CD8-positive, alpha-beta memory T cell (primary cell): ENCODE measurements at places on chromosomes 11 and 22. TPM values are rescaled to one million over a fixed set of nuclear protein-coding genes. Genes with fewer than 3 reads are reported as not detected.
A peak's percentile ranks its signal among the peaks of the same experiment; 100 is the strongest.

GRCh38 chr11:66328031-66328301 is 8.3 kb downstream of the RIN1 start:
- peak; percentile 83 for DNase-seq
- H3K36me3 ChIP-seq, result no peaks in the 10 kb centered on the region
- peak overlapping the region; percentile 2 for H3K4me3 ChIP-seq

DNA sequence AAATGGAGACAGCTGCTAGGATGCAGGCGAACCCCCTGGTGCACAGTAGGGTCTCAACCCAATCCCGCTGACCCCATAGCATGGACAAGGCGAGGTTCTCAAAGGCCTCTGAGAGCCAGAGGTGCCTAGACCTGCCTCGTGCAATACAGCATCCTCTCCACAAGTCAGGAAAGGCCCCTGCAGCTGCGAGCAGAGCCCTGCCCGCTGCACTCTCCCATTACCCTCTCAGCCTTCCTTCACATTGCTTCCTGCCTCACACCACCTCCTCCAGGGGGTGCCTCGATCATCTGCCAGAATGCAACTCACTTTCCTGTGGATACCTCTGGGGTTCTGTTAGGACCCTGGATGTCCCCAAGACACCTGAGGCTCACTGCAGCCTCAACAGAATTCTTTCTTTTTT is 42.8 kb upstream of the TCF20 start:
- no peak overlapping the region for H3K4me3 ChIP-seq
- no peaks in the 10 kb centered on the region for H3K36me3 ChIP-seq
- peaks cover 58% of the 10 kb centered on the region for H3K4me1 ChIP-seq
- no peaks in the 10 kb centered on the region for H3K27me3 ChIP-seq
- no peak for DNase-seq

DNA sequence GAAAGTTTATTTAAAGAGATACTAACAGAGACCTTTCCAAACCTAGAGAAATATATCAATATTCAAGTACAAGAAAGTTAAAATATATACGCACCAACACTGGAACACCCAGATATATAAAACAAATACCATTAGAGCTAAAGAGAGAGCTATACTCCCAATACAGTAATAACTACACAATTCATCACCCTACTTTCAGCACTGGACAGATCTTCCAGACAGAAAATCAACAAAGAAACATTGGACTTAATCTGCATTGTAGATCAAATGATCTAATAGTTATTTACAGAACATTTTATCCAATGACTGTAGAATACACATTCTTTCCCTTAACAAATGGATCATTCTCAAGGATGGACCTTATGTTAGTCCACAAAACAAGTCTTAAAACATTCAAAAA is 311.9 kb downstream of the METTL15 start:
- no peaks in the 10 kb centered on the region for H3K4me1 ChIP-seq
- no peaks in the 10 kb centered on the region for H3K36me3 ChIP-seq
- no peak overlapping the region for H3K27ac ChIP-seq
- no peak for DNase-seq
- H3K27me3 ChIP-seq, result no peaks in the 10 kb centered on the region

The SSTR3 gene
- total RNA-seq, result 0.62 TPM

The FXYD2 gene
- 8.0 TPM for total RNA-seq
